ENCODE measurements at places on chromosomes 2 and 18.

DNA sequence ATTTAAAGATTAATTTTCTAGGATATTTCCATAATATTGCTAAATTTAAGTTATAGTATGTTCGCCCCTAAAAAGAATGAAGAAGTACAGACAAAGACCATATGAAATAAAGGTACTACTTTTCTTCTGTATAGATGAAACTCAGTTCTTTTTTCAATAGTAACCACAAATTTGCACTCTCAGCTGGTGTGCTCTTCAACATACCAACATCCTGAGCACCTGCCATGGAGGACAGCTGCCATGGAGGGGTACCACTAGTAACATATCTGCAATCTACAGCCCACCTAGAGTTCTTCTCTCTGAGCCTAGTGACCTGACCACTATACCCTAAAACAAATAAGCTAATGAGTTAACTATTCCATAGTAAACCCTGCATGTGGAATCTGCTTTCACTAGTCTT lies 36.8 kb upstream of the ERCC3 start:
- no peak for DNase-seq

- no peak for DNase-seq
Observed at GRCh38 chr18:77395953-77396352, 146.3 kb downstream of the GALR1 start.

- DNase-seq = no peak
Observed at GRCh38 chr2:70300771-70301343, 1.0 kb downstream of the FAM136A start.

DNA sequence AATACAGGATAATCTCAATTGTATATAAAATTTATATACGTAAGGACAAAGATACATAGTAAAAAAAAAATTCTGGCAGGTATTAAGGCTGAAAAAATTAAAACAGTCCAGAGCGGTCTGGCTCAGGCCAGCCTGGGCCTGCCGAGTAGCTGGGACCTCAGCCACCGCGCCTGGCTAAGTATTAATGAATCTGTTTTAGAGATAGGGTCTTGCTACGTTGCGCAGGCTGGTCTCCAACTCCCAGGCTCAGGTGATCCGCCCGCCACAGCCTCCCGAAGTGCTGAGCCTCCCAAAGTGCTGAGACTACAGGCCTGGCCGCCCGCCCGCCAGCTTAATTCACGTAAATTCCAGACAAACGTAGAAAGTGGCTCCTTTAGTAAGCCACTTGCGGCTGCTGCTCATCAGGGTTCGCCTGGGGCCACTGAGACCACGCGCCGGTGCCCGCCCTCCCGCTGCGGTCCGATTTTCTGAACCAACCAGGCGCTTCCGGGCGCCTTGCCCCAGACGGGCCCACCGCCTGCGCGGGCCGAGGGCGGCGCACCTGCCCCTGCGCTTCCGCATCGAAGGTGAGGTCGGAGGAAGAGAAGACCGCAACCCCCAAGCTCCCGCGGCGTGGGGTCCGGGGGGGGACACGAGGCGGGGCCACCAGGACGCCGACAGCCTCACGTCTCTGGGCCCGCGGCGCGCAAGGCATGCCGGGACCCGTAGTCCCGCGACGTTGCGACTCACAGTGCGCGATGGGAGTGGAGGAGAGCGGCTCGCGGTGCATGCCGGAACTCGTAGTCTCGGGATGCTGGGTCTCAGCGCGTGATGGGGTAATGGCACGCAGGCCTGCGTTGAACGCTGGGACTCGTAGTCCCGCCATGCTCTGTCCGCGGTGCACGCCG lies 695 bp upstream of the CTDP1 start:
- DNase-seq = peak; percentile 97

DNA sequence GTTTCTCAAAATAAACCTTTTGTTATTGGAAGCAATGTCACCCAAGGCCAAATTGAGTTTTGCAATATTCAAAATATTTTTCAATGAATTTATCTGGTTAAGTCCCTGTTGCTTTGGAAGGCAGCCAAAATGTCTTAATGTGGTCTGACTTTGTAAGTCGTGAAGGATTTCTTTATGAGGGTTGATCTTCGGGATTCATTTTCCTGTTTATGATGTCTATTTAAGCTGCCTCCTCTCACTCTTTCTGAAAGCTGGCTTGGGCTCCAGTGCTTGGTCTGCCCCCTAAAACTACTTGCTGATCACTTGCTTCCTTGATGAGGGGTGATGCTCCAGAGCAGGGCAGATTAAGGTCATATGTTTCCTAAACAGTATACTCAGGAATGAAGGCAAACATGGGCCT lies 141.1 kb downstream of the ANTXR1 start:
- no peak for DNase-seq

DNA sequence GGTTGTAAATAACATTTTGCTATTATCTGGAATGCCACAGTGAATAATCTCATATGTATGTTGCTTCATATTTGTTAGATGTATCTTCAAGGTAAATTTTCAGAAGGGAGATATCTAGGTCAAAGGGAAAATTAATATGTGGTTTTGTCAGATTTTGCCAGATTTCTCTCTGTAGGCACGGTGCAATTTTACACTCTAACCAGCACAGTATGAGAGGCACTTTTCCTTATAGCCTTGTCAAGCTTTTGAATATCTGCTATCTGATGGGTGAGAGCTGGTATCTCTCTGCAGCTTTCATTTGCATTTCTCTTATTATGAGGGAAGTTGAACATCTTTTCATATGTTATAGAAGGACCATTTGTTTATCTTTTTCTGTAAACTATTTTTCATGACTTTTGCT lies 175.7 kb upstream of the PGAP1 start:
- no peak for DNase-seq

Measured in stimulated activated CD8-positive, alpha-beta memory T cell treated with anti-CD3 and anti-CD28 coated beads, Interleukin-4, amount 100 ng/mL, for 1 hour (primary cell).